ENCODE measurements at places on chromosomes 12 and 14. TPM values are rescaled to one million over a fixed set of nuclear protein-coding genes. Genes with fewer than 3 reads are reported as not detected.
A peak's percentile ranks its signal among the peaks of the same experiment; 100 is the strongest.

IRAK3 gene
- total RNA-seq, result 37.5 TPM

AKAP6 gene
- 6.5 TPM for total RNA-seq

CCDC177 gene
- not detected for total RNA-seq

MAP1LC3B2 gene
- total RNA-seq, result 5.7 TPM

SRRM4 gene
- 0.33 TPM for total RNA-seq

CLEC1B gene
- total RNA-seq, result 1.4 TPM

IL26 gene
- total RNA-seq, result not detected

CNTN1 gene
- total RNA-seq, result 2.4 TPM

DNA sequence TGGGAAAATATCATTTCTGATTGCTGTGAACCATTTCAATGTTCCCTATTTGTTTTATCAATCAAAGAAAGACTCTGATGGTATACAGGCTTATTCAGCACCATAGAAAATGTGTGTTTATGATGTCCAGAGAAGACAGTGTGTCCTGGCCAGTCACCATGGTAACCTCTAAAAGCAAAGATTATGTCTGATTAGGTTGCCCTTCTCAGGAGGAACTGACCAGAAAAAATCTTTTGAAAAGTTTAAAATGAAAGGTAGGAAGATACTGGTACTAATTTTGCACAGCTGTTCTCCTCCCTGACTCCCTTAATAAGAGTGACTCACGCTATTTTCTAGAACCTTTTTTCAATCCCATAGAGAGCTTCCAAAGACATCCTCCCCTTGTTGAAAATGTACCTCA, 391.8 kb upstream of the DCN start:
- no peak for DNase-seq

DNA sequence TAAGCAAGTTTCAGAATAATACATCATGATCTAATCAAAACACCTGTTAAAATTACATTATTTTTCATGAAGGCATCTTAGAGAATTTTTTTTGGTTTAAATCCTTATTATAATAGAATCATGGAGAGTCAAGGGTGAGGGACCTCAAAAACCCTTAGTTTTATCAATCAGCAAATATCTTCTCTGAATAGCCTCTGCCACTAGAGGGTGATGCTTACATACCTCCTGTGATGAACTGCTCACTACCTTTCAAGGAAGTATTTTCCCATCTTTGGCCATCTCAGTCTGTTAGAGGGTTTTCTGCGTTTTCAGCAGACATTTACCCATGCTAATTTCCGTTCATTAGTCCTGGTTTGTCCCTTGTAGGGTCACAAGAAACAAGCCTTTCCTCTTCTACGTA, 200.2 kb downstream of the TRHDE start:
- no peak for DNase-seq

GRCh38 chr14:31930493-31931240, 146.4 kb upstream of the ARHGAP5 start:
- no peak for DNase-seq

GRCh38 chr14:38226366-38226765, 18.7 kb downstream of the SSTR1 start:
- no peak for DNase-seq

DNA sequence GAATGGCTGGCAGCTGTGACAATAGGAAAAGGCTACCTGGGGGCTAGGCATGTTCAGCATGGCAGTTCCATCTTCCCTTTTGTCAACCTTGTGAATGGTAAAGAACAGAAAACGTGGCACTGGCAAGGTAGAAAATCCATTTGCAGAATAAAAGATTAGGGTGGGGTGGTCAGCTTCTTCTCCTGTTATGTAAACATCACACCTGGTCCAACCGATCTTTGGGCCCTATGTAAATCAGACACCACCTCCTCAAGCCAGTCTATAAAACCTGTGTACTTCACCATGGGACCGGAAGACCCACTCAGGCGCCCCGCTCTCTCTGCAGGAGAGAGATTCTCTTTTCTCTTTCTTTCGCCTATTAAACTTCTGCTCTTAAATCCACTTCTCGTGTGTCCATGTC, 19.6 kb upstream of the TMEM30B start:
- DNase-seq, result no peak

DNA sequence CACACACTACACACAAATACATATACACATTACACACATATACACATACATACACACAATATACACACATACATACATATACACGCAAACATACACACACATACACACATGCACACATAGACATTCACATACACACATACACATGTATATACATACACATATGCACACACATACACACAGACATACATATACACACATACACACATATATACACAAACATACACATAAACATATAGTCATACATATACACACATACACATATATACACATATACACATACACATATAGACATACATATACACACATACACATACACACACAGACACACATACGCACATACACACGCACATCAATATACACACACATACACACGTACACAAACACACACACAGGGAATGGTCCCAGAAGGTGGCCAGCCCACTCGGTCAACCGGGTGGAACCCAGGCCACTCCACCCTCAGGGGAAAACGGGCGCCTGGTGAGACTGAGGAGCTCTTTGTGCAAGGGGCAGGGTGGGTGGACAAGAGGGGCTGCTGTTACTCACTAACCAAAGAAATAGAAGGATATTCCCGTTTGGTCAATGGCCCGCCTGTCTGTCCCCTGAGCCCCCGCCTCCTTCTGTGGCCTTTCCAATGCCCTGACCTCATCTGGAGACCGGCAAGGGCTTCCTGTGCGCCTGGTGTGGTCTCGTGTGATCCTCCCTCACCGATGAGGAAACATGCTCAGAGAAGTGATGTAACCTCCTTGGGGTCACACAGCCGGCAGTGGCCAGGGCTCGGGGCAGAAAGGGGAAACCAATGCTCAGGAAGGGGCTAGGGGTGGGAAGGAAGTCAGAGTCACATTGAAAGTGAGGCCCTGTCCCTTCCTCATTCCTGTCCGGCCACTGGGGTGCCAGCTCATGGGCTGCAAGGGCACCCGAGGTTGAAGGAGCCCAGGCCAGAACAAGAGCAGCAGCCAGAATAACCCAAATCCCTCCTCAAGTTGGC, 5.3 kb downstream of the TRPV4 start:
- DNase-seq, result peak; percentile 83

DNA sequence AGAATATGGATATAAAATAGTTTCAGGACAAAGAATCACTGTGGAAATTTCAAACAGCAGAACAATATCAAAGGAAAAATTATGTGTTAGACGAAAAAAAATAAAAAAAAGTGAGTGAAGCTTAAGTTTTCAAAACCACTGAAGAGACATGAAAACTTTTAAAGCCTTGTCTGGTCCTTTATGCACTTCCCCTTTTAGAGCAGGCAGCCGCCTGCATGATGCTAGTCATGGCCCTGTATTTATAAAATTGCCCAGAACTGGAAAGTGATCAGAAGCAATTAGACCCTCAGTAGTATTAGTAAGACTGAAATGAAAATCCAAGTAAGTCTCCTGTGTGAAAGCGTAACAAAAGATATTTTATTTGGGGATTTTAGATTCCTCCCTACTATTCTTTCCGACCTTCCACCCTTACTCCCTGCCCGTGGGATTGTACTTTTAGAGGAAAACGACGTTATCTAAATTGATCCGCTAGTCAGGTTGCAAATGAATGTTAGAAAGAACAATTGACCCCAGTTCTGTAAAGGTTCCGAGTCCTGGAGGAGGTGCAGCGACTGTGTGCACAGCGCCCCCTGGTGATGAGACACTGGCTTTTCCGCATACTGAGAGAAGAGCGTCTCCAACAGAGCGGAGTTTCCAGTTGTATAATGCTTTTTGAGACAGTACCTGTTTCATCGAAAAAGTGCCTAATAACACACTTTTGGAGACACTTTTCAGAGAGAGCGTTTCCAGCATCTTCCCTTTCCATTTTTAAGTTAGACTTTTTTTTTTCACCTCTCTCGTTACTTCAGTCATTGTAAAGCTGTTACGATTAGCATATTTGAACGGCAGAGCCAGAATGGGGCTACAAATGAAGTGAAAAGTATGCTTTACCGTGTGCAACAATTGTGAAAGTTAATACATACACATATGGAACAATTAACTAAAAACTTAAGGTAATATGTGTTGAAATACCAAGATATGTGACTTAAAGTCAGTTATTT, 12.4 kb downstream of the MGST1 start:
- DNase-seq, result peak; percentile 75

DNA sequence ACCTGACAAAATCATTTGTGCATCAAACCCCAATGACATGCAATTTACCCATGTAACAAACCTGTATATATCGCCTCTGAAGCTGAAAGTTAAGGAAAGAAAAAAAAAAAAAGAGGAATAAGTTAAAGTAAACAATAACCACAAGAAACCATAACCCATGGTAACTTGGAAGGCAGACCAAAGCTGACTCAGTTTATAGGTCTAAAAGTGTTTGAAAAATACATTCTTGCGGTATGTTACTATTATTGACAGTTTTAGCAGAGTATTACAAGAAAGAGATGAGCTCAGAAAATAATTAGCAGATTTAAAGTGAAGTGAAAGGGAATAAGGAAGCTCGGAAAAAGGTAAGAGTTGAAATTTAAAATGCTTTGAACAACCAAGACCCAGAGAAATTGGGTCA, 34.4 kb upstream of the MGAT4C start:
- no peak for DNase-seq

DNA sequence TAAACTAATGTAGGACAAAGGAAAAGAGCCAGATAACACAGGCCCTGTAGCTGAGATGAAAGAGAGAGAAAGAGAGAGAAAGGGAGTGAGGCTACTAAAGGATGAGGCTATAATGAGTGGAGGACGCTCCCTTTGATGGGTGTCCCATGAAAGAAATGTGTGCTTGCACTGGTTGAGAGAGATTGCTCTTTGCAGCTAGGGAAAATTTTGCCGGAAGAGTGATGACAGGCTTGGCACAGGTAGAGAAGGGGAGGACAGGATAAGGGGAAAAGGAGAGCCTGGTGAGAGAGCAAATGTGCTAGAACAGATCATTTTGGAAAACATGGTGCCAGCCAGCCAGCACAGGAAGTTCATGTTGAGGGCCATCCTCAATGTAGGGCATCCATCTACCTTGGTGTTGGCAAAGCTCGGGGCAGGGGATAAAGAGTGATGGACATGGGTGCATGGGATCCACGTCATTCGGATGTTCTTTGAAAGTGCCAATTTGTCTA, 248.6 kb downstream of the BTG1 start:
- DNase-seq, result no peak

- DNase-seq, result no peak
Measured at GRCh38 chr12:24695657-24696329, 253.1 kb downstream of the BCAT1 start.
